ENCODE measurements at places on chromosomes 6 and 20. TPM values are rescaled to one million over a fixed set of nuclear protein-coding genes. Genes with fewer than 3 reads are reported as not detected.

DNA sequence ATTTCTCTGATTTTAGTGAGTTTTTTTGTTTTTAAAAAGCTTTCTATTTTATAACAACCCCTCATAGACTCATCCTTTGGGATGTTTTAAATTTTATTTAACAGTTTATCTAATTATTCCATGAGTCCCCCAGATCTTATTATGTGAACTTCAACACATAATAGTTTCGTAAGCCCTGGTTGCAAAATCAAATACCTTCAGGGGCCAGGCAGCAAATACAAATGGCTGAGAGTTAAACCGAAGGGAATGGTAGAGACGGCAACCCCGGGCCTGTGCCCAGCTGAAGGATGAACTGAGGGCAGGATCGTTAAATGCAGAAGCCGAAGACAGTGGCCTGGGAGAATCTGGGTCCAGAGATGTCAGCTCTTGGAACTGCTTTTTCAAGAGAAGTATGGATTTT is 88.4 kb downstream of the RTN4IP1 start:
- no peak overlapping the region for H3K27ac ChIP-seq
- H3K4me1 ChIP-seq, result peaks cover 16% of the 10 kb centered on the region
- no peak for DNase-seq
- H3K4me3 ChIP-seq, result no peak overlapping the region
- peaks cover 43% of the 10 kb centered on the region for H3K36me3 ChIP-seq

- no peaks in the 10 kb centered on the region for H3K4me1 ChIP-seq
- no peak overlapping the region for H3K27ac ChIP-seq
- DNase-seq, result peak; percentile 3
- H3K4me3 ChIP-seq, result no peak overlapping the region
These were observed 39.5 kb downstream of the UNC5CL start for GRCh38 chr6:40999569-40999968.

Gene TRIM15
- total RNA-seq, result not detected

- no peaks in the 10 kb centered on the region for H3K36me3 ChIP-seq
- no peak overlapping the region for H3K4me3 ChIP-seq
- H3K4me1 ChIP-seq, result no peaks in the 10 kb centered on the region
- H3K27ac ChIP-seq, result no peak overlapping the region
- peaks cover 12% of the 10 kb centered on the region for H3K27me3 ChIP-seq
- peak; percentile 50 for DNase-seq
These were observed 32.5 kb downstream of the PRR18 start for GRCh38 chr6:166275714-166276166.

Gene PDE7B
- total RNA-seq, result 0.54 TPM

Measured in T-cell (primary cell).